ENCODE measurements at places on chromosomes 1 and 21.
A peak's percentile ranks its signal among the peaks of the same experiment; 100 is the strongest.

- no peak for DNase-seq
These were observed 15.5 kb downstream of the FYB2 start for GRCh38 chr1:56803561-56804156.

GRCh38 chr21:46388896-46389295 is 64.9 kb downstream of the PCNT start:
- DNase-seq, result no peak

DNA sequence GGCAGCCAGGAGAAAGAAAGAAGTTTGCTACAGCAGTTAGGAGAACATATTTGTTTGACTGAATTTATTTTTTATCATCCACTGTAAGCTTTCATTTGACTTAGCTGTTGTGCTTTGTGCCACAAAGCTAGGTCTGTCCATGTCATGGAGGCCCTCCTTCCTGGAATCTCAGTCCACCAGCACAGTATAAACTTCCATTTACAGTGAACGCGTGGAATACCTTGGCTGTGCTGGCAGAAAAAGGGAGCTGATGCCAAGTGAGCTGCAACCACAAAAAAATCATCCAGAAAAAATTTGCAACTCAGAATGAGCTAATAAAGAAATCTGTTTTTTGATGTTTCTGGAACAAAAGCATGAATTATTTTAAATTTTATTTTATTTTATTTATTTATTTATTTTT is 72.6 kb downstream of the ATP6V1G3 start:
- DNase-seq, result no peak

GRCh38 chr1:16013220-16013907 is 4.5 kb downstream of the HSPB7 start:
- DNase-seq, result peak; percentile 59

DNA sequence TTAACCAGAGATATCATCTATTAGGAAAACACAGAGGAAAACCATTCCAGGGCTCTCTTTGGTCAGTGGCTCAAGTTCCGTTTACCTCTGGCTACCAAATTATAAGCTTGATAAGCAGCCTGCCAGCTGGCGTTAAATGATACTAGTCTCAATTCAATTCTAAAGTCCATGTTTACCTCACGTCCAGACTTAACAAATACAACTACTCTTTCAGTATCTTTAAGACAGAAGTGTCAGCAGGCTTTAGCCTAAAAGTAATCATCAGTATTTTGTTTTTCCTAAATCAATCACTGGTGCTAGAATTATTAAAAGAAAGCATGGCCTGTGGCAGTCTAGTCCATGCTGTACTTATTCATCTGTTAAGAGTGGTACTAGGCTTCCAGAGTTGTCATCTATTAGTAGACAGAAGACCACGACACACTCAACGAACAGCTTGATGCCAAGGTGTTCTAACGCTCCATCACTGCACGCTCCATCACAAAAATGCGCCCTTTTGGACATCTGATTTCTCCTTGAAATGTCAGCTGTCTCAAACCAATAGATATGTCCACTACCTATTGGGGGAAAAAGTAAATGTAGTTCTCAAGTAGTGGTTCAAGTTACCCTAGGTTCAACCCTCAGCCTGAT is 1.5 kb downstream of the IVNS1ABP start:
- DNase-seq, result no peak

DNA sequence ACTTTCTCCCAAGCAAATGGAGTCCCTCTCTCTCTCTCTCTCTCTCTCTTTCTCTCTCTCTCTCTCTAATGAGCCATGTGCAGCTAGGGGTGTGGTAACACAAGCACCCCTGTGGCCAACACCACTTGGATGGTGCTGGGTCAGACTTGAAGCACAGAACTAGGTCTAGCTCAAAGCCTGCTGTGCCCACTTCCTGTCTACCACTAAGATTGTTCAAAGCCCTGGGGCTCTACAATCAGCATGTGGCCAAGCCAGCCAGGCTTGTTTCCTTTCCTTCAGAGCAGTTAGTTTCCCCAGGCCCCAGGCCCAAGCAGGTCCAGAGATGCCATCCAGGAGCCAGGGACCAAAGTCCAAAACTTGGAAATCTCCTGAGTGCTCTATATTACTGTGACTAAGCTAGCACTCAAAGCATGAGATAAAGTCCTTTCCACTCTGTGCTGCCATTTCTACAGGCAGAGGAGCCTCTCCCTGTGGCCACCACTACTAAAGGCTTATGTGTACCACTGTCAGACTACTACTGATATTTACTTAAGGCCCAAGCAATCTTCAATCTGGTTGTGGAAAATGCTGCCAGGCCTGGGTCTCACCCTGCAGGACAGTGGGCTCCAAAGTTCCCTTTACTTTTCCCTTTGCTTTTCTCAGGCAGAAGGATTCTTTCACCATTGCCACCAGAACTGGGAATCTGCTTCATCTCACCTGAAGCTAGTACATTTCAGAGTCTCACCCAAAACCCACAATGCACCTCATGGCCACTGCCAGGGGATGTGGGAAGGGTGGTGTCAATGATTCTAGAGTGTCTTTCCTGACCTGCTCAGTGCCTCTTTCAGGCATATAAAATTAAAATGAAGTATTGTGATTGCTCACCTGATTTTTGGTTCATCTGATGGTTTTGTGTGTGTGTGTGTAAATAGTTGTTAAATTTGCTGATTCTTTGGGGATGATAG is 999.5 kb downstream of the NCAM2 start:
- DNase-seq, result no peak

- no peak for DNase-seq
These were observed 54.3 kb downstream of the NBPF6 start for GRCh38 chr1:108504447-108504846.

DNA sequence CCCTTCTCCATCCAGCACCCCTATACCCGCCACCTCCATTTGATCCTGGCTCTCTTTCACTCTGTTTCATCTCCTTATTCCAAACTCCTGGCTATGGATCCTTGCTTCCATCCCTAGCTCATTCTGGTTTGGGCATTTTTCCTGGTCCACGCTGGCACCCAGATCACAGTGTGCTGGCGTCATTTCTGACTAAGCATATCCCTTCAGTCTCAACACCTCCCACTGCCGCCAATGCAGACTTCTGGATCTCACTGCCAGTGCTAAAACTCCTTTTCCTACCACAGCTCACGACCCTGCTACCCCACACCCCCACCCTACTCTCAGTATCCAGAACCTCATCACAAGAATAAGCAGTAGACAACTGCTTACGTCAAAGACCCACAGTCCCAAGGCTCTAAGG is 16.3 kb downstream of the SEC16B start:
- DNase-seq, result no peak

DNA sequence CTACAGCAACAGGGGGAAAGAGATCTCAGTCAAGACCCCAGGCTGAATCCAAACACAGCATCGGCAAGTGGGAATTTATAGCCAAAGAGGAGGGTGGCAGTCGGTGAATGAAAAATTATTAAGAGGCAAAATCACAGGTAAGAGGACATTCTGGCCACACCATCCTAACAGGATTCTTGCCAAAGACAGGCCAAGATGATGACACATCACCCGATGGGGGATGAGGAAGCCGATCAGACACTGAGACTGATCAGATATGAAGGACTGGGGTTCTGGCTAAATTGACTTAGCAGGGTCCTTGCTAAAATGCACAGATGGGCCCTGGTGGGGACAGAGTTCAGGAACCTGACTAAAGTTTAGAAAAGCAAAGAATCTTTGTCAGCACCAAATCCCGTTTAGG is 402.2 kb downstream of the SMYD3 start:
- DNase-seq, result no peak

GRCh38 chr1:173064011-173064410 is 13.3 kb upstream of the TNFSF18 start:
- no peak for DNase-seq

GRCh38 chr21:26057477-26058170 is 112.9 kb downstream of the APP start:
- DNase-seq, result no peak

DNA sequence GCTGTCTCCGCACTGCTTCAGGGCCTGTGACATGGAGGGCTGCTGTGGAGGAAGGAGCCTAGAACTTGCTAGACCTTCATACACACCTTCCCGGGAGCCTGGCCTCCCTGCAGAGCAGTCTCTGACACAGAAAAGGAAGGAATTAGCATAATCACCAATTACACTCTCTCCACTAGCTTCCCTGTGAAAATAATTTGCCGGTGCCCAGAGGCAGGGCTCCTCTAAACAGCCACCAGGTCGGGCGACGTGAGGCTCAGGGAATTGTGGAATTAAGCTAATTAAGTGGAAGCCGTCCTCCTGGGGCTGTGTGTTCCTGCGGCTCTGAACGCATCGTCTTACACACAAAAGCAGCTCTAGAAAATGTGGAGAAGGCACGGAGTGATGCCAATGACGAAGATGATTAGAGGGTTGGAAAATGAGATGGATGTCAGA is 82.6 kb downstream of the NENF start:
- no peak for DNase-seq

DNA sequence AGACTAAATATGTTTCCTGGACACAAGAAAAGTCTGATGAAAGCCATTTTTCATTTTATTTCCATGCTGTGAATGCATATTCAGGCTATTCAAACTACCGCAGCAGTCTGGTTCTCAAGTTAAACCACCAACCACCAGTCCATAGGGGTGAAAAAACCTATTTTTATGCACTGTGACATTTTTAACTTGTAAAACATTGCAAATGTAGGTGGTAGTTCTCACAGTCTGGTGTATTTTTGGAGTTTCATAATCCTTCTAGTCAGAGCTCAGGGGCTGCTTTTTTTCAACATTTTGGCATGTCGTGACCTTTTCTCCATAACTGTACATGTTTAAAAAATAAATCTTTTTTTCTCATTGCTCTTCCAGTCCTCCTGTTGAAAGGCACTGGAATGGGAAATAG is 907.6 kb upstream of the ADGRL2 start:
- DNase-seq, result no peak

DNA sequence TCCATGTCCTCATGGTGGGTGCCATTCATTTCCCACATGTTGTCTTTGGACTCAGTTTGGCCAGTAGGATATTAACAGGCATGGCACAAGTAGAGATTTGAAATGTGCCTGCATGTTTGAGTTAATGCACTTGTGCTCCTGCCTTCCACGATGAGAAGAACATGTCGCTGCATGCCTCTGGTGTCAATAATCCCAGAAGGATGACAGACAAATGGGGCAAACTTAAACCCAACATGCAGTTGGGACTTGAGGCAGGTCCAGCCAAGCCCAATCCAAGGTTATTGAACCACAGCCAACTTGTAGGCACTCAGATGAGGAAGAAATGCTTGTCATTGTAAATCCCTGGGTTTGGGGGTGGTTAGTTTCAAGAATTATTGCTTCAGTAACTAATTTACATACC is 174.6 kb downstream of the TRIM33 start:
- no peak for DNase-seq

GRCh38 chr1:178188306-178188705 is 94.4 kb downstream of the RASAL2 start:
- no peak for DNase-seq

All from natural killer cell (primary cell).